ENCODE measurements at places on chromosomes 5 and 9.

DNA sequence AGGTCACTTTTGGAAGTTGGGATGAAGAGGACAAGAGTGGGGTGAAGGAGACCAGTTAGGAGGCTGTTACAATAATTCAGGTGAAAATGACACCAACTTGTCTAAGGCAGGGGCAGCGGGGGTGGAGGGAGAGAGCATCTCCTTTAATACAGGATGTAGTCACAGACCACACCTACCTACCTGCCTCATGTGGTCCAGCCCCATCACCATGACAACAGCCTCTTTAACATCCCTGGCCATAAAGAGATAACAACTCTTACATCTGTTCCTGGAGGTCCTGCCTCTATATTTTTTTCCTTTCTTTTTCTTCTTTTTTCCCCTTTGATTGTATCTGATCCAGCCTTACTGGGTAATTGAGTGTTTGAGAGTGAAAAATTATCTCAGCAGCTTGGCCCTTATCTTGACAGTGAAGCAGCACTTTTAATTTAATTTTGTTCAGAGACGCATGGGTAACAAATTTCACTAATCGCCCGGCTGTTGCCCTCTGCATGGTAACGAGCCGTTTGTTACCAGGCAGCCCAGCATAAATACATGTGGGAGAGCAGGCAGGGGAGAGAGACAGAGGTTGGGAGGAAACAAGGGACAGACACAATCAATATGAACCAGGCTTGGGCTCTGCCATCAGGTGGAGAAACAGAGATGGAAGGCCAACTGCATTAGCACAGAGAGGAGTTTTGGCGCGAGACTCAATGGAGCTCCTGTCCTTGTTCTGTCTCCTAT lies 338.1 kb downstream of the ASTN2 start:
- no peak for DNase-seq

DNA sequence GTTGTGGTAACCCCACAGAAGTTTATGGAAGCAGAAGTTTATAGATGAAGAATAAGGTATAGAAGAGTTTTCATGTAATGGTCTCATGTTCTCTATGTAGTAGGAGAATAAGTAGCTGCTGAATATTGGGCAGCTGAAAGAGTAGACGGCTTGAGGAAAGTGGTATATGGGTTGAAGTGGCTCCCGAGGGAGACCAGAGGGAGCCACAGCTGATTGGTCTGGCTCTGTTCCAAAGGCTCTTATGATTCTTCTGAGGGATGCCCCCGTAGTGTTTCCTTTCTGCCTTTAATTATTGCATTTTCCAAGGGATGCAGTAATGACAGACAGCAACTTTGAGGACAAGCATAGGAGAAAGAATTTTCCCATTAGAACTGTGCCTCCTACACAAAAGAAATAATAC lies 30.1 kb upstream of the TENT2 start:
- DNase-seq: no peak

DNA sequence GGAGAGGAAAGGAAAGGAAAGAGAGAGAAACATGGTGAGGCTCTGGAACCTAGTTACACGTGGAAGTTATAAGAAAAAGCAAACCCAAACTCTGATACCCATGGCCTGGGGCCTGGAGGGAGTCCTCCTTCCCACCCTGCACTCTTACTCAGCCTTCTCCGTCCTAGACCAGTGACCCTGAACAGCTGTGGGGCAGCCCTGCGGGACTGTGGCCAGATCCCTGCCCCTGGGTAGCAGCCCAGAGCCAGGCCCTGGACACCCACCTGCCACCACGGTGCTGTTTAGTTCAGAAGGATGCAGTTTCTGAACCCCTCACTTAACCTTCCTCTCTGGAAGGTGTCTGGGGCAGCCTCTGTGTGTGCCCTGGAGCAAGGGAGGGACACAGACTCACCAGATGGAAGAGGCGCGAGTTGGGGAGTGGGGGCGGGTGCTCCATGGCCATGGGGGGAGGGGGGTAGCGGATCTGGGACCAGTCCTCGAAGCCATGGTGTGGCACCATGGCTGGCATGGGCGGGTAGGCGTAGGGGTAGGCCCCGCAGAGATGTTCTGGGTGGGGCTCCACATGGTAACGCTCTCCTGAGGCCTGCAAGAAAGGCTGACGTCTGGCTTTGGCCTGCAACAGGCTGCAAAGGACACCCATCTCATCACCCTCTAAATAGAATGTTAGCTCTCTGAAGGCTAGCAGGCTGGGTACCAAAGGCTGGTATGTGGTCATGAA lies 13.0 kb downstream of the GPX3 start:
- DNase-seq: no peak

- DNase-seq: no peak
Measured at GRCh38 chr5:674630-675011, 18.5 kb downstream of the TPPP start.

GRCh38 chr5:72811849-72812248 lies 4.6 kb upstream of the TNPO1 start:
- no peak for DNase-seq

DNA sequence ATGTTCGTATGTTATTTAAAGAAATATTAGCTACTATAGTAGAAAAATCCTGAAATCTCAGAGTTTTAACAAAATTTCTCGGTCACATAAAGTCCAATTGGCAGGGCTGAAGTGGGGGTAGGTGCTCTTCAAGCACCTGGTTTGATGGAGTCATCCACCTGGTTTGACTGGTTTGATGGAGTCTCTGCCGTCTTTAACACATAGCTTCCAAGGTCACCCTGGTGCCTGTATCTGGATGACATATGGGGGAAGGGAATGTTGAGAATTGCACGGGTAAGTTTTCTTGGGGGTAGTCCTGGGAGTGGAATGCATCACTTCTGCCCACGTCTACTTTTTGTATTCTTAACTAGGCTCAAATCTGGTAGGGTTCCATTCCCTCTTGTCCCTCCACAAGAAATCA lies 351.2 kb downstream of the SH3GL2 start:
- DNase-seq: no peak

DNA sequence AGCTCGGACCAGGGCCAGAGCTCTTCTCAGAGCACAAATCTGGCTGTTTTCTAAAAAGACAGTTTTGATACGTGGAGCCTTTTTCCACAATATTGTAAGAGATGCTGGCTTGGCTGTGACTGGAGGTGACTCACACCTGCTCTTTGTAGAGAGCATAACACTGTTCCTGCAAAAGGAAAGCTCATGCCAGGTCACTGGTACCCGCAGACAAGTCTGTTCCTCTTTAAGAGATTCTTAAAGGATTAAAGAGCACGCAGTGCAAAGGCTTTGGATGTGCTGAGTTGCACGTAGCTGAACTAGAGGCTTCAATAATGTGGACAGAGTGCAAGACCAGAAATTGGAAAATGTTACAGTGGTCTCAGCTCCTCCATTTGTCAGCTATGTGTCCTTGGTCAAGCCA lies 19.0 kb downstream of the ACTL7B start:
- no peak for DNase-seq

- no peak for DNase-seq
Measured at GRCh38 chr5:64834611-64835010, 65.9 kb downstream of the CWC27 start.

DNA sequence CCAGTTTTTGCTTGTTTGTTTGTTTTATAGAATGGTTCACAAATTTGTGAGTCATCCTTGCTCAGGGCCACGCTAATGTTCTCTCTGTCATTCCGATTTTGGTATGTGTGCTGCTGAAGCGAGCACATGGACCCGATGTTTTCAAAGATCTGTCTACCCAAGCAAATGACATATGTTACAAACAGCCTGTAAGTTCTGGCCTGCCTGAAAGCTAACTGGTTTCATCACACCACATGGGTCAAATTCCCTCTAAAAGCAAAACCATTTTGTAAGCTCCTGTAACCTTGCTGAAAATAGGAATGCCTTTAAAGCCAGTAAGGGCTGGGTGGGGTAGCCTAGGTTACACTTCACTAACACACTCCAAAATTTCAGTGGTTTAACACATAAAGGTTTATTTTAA lies 25.4 kb downstream of the DMRT3 start:
- DNase-seq: no peak

GRCh38 chr5:144463481-144464223 lies 293.0 kb downstream of the KCTD16 start:
- DNase-seq: no peak

DNA sequence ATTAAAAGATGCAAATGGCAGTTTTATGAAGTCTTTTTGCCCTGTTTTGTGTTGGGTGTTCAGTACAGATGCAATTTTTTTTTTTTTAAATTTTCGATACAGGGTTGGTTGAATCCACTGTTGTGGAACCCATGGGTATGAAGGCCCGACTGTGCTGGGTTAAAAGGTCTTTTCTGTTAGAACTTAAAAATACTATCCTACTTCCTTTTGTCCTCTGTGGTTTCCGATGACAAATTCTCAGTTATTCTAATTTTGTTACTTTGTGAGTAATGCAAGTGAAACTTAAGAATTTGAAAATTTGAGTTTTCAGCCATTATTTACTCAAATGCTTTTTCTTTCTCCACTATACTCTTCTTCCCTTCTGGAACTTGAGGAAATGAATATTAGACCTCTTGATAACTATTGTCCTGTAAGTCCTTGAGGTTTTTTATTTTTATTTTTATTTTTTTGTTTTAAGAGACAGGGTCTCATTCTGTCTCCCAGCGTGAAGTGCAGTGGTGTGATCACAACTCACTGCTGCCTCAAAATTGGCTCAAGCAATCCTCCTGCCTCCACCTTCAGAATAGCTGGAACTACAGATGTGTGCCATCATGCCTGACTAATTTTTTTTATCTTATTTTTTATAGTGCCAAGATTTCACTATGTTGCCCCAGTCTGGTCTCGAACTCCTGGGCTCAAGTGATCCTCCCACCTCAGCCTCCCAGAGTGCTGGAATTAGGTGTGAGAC lies 67.5 kb downstream of the ZCCHC7 start:
- DNase-seq: no peak

Data from stimulated activated CD8-positive, alpha-beta memory T cell treated with anti-CD3 and anti-CD28 coated beads, Interleukin-15, amount 100 ng/mL, for 4 hours (primary cell).